ENCODE measurements at places on chromosomes 1 and 21.

DNA sequence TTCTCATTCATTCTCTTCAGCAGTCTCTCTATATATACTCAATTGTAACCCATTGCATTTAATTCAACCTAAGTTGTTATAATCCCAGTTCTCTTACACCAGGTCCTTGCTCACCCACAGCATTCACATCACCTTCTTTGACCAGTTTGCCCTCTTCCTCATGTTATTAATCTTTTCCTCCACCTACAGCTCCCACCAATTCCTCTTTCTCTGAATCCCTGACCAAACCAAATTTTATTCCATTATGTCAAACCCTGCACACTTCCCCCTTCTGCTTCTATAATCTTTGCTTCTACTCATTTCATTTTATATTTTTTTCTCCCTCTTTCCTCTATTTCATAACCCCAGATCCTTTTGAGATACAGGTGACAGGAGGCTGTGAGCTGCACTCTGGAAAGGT lies 1.4 kb downstream of the CD1A start:
- no peak for DNase-seq

- no peak for DNase-seq
These were observed 7.1 kb upstream of the AGO3 start for GRCh38 chr1:35923791-35924221.

DNA sequence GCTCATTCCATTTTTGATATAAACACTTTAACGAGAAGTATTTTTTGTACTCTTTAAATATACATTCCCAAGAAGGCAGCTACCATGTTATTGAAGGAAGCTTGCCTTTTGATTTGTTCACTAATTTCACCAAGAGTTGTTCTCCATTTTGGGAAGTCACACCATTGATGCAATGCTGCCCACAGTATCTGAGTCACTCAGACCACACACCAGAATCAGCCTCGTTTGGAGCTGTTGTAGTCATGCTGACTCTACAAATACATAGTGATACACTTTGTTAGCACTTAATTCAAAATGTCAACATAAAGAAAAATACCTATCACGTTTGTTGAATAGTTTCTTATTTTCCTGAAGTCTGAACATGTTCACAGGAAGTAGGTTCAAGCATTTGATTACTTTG lies 78.7 kb downstream of the PAPPA2 start:
- DNase-seq = no peak

DNA sequence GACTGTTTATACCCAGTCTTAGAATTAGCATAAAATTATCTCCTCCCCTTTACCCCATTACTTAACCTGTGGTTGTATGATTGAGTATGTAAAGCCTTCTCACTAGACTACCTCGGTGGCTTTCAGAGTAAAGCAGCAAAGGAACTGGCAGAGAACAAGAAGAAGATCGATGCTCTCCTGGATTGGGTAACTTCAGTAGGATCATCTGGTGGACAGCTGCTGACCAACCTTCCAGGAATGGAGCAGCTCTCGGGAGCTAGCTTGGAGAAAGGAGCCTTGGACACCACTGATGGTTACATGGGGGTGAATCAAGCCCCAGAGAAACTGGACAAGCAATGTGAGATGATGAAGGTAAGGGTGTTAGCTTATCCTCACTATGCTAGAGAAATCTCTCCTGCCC lies 138.6 kb upstream of the BMP8A start:
- DNase-seq = no peak

GRCh38 chr1:86854352-86854751 lies 59.6 kb downstream of the SELENOF start:
- DNase-seq = no peak

GRCh38 chr21:39098696-39099200 lies 84.5 kb downstream of the PSMG1 start:
- DNase-seq = no peak

DNA sequence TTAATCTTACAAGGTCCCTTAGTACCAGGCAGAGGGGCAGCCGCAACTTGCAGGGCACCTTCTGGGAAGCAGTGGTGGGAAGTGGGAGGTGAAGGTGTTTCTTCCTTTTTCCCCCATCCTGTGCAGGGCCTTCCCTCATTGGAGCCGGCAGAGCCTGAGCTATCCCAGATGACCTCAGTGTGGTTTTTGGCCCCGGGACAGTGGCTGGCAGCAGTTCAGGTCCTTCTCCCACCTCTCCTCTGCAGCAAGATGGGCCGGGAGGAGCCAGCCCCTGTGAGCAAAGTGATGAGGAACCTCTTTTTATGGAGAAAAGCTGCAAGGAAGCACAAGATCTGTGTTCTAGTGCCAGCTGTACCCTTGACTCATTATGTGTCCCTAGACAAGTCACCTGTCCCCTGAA lies 6.8 kb downstream of the PFKFB2 start:
- no peak for DNase-seq

GRCh38 chr1:20931930-20932436 lies 144.9 kb upstream of the HP1BP3 start:
- no peak for DNase-seq

GRCh38 chr21:39721885-39722284 lies 23.1 kb upstream of the IGSF5 start:
- no peak for DNase-seq

Data from activated T-helper 9 cell treated with anti-CD3 and anti-CD28 coated beads, Interleukin-2, amount 50 U/mL, for 16 hours (primary cell).